ENCODE measurements at places on chromosomes 7 and 10.

DNA sequence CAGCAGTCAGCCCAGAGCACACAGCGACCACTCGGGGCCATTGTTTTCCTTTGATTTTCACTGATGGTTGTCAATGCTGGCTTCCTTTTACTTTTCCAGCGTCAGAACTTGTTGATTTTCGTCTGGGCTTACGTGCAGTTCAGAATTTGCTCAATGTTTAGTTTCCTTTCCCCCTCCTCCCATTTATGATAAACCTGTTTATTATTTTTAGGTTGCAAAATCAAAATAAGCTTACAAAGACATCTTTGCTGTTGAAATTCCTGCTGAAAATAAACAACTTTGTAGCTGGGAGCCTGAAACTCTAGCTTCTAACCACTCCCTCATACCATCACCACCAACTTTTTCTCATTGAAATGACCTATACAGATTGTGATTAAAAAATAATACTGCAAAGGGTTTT lies 83.1 kb upstream of the LYZL1 start:
- no peak for DNase-seq

DNA sequence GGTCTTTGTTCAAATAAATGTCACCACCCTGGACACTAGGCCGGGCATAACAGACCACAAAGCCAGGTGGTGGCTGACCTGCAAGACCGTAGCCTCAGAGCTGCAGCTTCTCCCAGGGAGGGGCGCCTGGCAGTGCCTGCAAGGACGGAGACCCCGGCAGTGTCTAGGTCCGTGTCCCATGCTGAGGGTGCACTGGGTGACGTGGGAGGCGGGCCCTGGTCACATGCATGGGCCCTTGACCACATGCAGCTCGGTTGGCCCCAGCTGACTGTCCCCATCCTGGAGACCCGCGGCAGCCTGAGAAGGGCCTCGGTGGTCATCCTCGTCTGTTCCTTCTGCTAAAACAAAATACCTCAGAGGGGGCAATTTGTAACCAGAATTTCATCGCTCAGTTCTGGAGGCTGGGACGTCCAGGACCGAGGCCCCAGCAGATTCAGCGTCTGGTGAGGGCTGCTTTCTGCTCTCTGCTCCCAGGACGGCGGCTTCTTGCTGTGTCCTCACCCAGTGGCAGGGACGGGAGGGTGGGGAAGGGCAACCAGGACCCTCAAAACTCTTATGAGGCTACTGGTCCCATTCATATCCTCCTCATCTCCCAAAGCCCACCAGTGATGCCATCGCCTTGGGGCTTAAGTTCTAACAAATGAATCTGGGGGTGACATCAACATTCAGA lies 36.8 kb downstream of the PWWP2B start:
- DNase-seq = no peak

DNA sequence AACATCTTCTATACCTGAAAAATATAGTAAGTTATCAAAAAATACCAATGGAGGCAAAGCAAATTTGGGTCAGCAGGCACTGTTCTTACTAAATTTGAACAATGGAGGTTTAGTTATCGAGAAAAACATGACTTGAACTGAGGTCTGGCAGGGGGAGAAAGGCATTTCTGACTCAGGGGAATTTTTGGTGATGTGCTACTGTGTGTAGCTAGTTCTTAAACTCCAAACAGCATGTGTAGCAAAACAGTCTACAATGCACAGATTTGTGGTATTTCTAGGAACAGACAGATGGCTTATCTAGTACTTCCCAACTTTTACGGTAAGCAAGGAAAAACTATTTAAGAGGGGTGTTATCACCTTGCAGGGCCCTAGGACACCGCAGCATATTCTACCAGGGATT lies 311.6 kb upstream of the LRRN3 start:
- DNase-seq = no peak

- no peak for DNase-seq
Observed at GRCh38 chr7:149620961-149621360, 123.4 kb upstream of the ZNF746 start.

- DNase-seq = no peak
Observed at GRCh38 chr7:75995052-75995471, 667 bp upstream of the TMEM120A start.

- no peak for DNase-seq
Observed at GRCh38 chr10:125379592-125379991, 219.2 kb upstream of the CTBP2 start.

GRCh38 chr10:123272171-123272570 lies 118.0 kb downstream of the BUB3 start:
- no peak for DNase-seq

All from fibroblast of pulmonary artery (primary cell).